Thoracic aorta (tissue), 2 donors: ENCODE measurements at places on chromosomes 16 and 17. TPM values are rescaled to one million over a fixed set of nuclear protein-coding genes. Genes with fewer than 3 reads are reported as not detected.

The MT1G gene
- not detected for total RNA-seq

DNA sequence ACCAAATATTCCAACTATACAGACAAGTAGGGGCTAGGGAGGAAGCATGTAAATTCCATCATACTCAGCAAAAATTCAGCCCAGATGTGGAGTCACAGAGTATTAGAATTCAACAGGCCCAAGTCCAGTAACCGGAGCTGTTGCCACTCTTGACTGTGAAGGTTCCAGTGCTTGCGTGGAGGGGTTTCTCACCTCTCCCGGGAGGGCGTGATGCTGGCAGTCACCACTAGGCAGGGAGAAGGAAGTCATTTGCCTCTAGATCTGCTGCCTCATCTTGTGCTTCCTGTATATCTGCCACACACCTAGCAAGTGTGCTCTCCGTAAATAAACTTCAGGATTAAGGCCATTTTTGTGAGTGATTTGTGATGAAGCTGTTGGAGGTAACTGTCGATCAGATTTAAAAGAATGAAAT is 1.0 kb upstream of the CKLF start:
- DNase-seq: no peak

The C16orf95 gene
- not detected for total RNA-seq

- DNase-seq: no peak
Measured at GRCh38 chr16:86549076-86549892, 5.8 kb downstream of the MTHFSD start.

The SMIM36 gene
- not detected for total RNA-seq

The ACSM2B gene
- not detected for total RNA-seq

The SLC2A4 gene
- 1.2 TPM for total RNA-seq

DNA sequence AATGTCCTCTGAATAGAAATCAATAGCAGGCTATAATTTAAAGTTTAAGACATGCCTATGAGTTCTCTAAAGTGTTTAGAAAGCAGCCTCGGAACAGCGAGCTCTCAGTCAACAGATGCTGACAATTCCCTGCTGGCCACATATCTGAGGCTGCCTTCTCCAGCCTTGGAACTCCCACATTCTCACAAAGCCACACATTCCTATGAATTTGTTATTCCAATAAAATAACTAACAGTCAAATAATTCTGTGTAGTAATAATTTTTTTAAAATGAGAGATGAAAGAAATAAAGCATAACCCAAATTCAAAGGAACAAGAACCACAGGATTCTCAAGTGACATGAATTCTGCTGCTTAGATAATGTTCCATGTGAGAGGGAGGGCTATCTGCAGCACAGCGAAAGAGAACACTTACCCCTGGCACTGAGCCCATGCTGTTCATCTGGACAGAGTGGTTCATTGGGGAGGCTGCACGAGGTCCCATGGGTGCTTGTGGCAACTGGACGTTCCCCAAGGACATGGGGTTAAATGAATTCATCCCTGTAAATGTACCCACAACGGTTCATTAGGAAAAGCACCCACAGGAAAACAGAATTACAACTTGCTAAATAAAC is 56.9 kb upstream of the TRAP1 start:
- DNase-seq: no peak

The CPD gene
- total RNA-seq: 55.2 TPM

DNA sequence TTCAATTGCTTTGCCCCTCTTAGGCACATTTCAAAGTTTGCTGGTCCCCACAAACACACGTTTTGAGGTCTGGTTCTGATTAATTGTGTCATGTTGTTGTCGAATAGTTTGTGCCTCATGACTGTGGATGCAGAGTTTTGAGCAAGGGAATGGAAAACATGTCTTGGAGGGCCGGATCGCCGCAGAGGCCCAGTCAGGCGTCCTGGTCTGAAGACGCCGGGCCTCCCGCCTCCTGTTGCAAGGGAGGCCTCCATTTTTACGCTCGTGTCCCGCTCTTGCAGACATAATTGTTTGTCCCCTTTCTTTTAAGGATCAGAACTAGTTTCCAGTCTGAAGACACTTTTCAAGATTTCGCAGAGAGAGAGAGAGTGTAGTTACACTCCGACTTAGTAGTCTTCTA is 3.2 kb downstream of the NTN1 start:
- no peak for DNase-seq

- no peak for DNase-seq
Measured at GRCh38 chr17:56947741-56948140, 13.1 kb downstream of the COIL start.

GRCh38 chr17:77483128-77483598 is 342.4 kb downstream of the SEC14L1 start:
- DNase-seq: no peak

DNA sequence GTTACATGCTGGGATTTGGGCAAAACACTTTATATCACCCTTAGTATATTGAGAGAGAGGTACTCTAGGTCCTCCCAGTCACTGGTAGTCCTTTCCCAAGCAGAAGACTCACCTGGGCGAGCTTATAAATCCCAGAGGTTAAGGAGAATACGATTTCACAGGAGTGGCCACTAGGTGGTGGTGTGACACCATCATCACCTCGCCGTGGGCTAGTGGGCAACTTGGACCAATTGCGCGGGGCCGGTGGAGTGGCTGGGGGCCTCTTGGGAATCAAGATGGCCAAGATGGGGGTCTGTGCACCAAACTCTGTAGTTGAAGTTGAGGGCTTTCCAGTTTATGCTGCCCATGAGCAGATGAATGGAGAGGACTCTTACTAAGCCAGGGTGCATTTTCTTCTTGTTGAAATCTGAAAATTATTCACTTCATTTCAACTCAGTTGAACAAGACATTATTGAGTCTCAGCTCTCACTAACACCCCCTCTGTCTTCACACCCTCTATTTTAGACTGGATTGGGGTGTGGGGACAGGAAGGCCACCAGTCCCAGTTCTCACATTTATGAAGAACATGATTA is 38.2 kb upstream of the PIRT start:
- no peak for DNase-seq

- DNase-seq: no peak
Measured at GRCh38 chr17:73749928-73750605, 105.8 kb upstream of the SDK2 start.

The GLP2R gene
- 2.3 TPM for total RNA-seq

The CA5A gene
- total RNA-seq: not detected

The CMTM1 gene
- total RNA-seq: 7.5 TPM

The KCTD13 gene
- total RNA-seq: 37.1 TPM

- DNase-seq: no peak
Measured at GRCh38 chr16:74024953-74025352, 271.7 kb upstream of the PSMD7 start.

The TMEM100 gene
- total RNA-seq: 2.2 TPM

The MEFV gene
- total RNA-seq: 3.5 TPM

The WNT9B gene
- 2.2 TPM for total RNA-seq

The ADGRG1 gene
- 79.1 TPM for total RNA-seq

DNA sequence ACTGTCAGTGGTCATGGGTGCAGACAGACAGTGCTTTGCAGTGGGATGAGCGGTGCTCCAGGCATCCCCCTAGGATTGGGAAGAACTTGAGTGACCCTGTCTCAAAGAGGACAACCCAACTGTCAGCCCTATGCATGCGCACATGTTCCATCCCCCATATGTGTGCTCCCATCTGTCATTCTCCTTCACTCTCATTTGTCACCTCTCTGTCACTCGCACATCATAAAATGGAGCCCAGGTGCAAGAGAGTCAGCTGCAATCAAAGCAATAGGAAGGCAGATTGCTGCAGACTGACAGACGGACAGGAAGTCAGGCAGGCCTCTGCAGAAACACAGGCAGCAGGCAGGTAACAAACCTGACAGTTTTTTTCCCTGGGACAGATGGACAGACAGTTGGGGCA is 101.8 kb upstream of the CCL1 start:
- no peak for DNase-seq

The CHMP6 gene
- 20.2 TPM for total RNA-seq

GRCh38 chr17:57045868-57046704 is 39.0 kb upstream of the AKAP1 start:
- no peak for DNase-seq

- no peak for DNase-seq
Measured at GRCh38 chr17:75720656-75721462, at the start of gene ITGB4. Gene ITGB4 (plus strand): TSS chr17:75721459. CDS start chr17:75724704, 3,245 bp downstream.

- no peak for DNase-seq
Measured at GRCh38 chr16:72371307-72372086, 199.5 kb upstream of the PMFBP1 start.

GRCh38 chr16:64870859-64871258 is 251.0 kb downstream of the CDH11 start:
- no peak for DNase-seq

GRCh38 chr16:48101069-48101674 is 54.6 kb downstream of the ABCC12 start:
- DNase-seq: no peak

GRCh38 chr17:77555741-77556291 is 402.7 kb upstream of the TNRC6C start:
- DNase-seq: no peak

DNA sequence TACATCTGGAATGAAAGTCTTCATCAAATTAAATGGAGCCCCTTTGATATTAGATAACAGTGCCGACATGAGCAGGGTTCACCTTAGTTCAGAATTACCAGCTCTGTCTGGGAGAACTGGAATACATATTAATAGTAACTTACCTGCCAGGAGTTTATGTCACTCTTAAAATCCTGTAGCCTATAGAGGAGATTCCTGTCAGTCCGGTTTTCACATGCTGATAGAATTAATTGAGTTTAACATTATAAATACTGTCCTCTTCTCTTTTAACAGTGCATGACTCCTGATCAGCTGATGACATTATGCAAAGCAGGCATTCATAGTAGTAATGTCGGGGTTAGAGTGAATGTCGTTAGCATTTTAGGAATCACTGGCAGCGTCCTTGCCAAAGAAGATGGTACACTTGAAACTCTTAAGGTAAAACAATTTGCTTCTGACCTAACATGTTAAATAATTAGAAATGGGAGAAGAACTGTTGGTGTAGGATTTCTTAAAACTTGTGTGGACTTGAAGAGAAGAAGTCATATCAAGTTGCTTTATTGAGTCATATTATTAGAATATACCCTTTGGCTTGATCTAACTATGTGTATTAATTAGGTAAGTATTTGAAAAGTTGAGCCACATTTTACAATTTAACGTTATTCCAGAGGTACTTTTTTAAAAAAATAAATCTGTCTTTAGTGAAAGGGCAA is 34.3 kb downstream of the HEATR3 start:
- DNase-seq: no peak

DNA sequence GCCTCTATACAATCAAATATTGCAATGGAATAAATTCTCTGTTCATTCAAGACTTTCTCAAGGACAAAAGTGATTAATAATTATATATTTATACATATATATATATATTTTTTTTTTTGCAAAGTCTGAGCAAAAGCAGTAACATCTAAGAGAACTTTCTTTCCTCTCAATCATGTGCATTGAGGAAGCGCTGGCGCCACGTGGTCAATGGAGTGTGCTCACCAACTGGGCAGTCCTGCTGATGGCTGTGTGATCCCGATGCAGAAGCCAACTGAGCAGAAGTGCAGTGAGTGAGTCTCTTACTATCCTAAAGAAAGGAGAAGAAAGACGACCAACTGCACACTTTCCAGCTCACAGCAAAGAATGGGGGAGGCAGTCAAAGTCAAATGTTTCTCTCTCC is 37.2 kb upstream of the ULK2 start:
- DNase-seq: no peak

DNA sequence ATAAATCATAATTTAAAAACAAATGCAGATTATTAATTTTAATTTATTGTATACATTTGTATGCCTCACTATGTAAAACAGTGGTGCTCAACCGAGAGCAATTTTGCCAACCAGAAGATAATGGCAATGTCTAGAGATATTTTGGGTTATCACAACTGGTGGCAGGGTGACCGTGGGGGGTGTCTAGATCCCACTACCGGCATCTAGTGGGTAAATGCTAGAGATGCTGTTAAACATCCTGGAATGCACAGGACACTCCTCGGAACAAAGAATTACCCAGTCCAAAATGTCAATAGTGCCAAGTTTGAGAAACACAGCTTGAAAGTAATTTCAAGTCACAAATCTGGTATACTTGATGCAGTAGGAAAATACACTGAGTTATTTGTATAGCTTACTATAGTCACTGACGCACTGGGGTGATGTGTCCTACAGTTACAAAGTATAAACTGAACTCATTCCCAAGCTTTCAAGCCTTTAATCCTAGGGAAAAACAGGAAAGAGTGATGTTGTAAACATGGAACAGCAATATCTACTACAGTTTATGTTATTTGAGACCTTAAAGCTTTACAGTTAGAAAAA is 133.5 kb downstream of the BRIP1 start:
- no peak for DNase-seq

- no peak for DNase-seq
Measured at GRCh38 chr16:31074814-31075183, 577 bp downstream of the ZNF646 start.

DNA sequence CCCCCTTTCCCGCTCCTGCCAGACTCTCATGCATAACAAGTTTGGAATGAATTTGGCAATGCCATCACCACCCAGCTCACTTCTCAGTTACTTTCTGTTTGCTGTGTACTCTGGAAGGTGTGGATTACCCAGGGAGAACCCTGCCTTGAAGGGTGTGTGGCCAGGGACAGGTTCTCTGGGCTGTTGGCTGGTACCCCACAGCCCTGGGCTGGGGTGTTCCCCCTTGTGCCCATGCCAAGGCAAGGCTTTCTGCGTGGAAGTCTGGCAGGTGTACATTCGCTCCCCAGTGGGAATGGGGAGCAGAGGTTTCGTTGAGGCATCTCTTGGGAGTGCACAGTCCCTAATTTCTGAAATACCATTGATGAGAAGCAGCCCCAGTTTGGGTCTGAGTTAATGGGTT is 187.7 kb downstream of the CCDC182 start:
- DNase-seq: no peak

- no peak for DNase-seq
Measured at GRCh38 chr17:46977348-46977747, 1.7 kb downstream of the RPRML start.

The KRT23 gene
- not detected for total RNA-seq

- no peak for DNase-seq
Measured at GRCh38 chr17:14749269-14749668, 448.4 kb downstream of the HS3ST3B1 start.

DNA sequence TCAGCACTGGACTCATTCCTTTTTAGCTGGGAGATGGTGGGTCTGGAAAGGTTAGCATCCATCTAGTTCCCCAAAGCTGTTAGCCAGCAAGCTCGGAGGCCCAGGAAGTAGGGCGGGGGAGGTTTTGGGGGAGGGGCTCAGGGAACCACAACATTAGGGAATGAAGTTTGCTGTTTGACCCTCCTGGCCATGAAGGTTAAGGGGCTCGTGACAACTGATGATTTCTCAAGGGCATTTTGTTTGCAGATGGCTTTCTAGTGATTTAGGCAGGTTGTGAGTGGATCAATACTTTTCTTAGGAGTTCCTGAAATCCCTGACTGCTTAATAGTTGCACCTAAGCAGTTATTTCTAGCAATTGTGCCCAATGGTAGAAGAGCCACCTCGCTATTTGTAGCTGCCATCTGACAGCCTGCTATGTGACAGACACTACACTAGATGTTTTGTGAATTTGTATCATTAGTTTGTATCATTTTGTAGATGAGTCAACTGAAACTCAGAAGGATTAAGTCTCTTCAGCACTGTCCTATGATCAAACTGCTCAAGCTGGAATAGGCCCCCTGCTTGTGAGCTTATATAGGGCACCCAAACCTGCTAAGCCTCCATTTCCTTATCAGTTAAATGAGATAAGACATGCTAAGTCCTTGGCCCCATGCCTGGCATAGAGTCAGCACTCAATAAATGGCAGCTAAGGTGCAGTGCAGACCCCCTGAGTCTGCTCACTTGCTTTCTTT is 146.4 kb downstream of the IRX3 start:
- no peak for DNase-seq

GRCh38 chr17:45775576-45776011 is 8.5 kb upstream of the CRHR1 start:
- DNase-seq: no peak

The PRR35 gene
- total RNA-seq: 0.42 TPM

- DNase-seq: no peak
Measured at GRCh38 chr17:6603744-6604325, 36.7 kb downstream of the KIAA0753 start.
